Stimulated activated naive CD4-positive, alpha-beta T cell treated with Interleukin-2 at 50 U/mL for 16 hours (primary cell): ENCODE measurements at places on chromosomes 5 and 9.

DNA sequence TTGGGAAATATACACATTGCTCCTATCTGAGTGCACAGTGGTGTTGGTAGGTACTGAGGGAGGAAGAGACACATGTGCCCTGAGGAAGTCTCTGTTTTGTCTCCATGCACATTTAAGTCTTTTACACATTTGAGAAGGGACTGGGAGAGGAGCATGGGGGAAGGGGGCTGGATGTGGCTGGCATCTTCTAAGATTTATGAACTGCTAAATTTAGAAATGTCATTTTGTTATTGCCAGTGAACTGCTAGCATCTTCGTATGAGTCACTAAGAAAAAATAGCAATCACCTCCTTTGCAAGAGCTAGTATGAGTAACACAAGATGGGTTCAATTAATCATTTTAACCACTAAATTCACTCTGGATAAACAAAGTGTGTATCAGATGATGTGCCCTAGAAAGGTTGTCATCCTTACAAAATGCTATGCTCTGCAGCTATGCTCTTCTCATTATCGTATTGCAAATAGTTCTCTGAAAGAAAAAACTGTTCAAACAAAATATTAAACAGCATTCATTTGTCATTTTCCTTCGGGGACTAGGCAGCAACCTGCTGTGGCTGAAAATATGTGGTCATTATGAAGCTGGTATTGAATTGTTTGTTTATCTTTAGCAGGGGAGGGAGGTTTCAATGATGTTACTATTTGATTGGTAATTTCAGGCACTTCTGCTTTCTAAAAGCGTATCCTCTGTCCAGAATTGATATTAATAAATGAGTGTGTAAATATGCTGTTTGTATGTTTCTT is 236.5 kb downstream of the DMRTA1 start:
- no peak for DNase-seq

DNA sequence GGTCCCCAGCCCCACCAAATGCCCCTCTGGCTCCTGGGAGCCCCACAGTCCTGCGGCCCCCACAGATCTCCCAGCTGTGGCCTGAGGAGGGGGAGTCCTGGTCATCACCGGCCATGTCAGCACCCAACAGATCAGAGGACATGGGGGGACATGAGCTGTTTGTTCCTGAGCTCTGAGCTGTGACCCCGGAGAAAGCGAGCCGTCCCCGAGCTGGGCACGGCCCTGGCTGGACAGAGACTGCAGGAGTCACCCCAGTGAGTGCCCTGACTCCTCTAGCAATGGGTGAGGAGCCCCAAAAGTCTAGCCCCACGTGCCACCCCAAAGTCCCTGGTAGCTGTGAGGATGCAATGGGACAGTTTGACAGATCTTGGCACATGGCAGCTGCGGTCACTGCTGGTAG is 25.7 kb downstream of the CCDC187 start:
- no peak for DNase-seq

GRCh38 chr5:57032151-57032551 is 80.2 kb upstream of the MIER3 start:
- no peak for DNase-seq

GRCh38 chr5:18920966-18921365 is 1067.0 kb downstream of the CDH18 start:
- DNase-seq, result no peak

GRCh38 chr5:28046596-28046995 is 1008.2 kb upstream of the CDH9 start:
- DNase-seq, result no peak

GRCh38 chr5:54833590-54833989 is 151.8 kb downstream of the ESM1 start:
- DNase-seq, result no peak

- no peak for DNase-seq
Measured at GRCh38 chr5:180785121-180785781, 17.4 kb downstream of the MGAT1 start.

GRCh38 chr5:142971303-142972013 is 201.3 kb downstream of the ARHGAP26 start:
- no peak for DNase-seq

DNA sequence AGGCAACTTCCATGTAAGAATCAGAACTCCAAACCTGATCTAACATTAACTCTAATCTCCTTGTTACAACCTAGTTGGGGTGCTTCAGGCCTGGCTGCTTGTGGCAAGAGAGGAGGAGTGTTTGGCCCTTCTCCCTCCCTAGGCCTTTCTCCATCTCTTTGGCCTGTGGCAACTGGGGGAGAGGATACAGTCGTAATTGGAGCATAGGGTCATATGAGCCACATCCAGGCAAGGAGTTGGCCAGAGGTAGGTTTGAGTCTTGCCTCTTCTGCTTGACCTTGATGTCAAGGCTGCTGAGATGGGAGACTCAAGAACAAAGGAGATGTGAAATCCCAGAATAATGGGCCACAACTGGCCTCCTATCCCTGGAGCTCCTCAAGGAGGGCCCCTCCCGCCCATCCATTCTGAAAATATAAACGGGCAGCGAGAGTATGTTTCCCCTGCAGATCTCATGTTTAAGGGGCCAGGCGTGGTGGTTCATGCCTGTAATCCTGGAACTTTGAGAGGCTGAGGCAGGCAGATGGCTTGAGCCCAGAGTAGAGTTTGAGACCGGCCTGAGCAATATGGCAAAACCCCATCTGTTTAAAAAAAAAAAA is 59.3 kb upstream of the ANGPTL2 start:
- DNase-seq, result no peak

DNA sequence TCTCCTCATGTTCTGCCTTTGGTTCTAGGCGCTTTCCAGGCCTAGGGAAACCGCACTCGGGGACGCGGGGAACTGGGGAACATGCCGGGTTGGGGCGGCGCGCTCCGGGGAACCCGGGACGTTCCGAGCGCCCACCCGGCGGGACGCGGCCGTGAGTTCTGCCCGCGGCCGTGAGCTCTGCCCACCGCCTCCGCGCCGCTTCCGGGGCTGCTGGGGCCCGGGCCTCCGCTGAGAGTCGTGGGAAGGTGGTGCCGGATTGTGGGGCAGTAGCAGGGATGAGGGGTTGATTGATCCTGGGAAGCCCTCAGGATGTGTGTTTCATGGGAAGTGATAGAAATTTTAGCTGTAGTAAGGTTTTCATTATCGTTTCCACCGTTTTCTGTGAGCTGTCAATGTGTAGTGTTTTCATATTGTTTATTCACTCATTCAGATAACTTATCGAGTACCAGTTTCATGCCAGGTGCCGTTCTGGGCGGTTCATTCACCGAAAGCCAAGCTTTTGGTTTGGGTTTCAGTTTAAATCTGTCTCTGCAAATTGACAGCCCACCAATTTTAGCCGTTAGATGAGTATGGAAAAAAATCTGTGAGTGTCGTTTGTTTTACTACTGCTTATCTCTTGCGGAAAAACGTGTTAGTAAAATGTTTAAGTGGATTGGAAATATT is 657 bp downstream of the MTRR start:
- DNase-seq, result peak; percentile 38

GRCh38 chr5:29240379-29240778 is 1953.1 kb upstream of the CDH6 start:
- DNase-seq, result no peak

DNA sequence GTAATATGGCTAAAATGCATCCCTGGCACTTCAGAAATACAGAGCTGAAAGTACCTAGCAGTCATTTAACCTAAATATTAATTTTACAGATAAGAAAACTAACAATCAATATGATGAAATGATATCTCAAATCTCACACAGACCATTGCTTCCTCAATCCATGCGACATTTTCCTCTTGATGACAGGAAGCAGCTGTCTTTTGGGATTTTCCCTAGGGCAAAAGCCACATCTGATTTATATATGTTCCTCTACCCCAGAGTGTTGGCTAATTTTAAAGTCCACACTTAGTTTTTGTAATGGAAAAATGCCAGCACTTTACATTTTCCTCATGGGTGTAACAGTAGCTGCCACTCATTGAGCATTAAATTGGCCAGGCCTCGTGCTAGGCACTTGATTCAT is 47.7 kb upstream of the ITGA1 start:
- no peak for DNase-seq

- no peak for DNase-seq
Measured at GRCh38 chr9:93620041-93620506, 43.7 kb downstream of the PHF2 start.

DNA sequence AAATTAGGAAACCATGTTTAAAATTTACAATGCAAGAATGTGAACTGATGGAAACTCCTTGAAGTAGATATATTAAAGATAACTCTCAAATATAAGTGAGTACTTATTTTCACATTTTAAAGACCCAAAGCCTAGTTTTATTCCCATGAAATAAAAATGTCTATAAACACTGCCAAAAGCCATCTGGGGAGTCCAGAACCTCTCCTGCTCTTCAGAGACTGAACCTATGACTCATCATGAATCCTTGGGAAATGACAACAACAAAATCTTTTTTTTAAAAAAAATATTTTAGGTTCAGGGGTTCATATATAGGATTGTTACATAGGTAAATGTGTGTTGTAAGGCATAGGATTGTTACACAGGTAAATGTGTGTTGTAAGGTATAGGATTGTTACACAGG is 33.8 kb upstream of the FYB1 start:
- DNase-seq, result no peak

DNA sequence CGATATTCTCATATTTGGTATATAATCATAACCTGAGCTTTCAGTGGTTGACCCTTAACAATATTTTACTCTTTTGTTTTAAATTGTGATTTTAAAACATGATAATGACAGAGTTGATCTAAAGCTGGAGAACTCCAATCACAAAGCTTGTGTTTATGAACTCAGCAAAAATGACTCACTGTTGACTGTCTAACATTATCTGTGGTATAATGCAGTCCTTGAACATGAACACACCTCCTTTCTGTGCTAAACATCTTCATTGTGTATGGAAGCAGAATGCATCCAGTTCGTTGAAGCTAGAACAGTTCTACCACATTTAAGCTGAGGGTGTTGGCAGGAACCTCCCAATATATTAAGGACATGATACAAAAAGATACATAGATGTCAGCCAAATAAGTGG is 1030.2 kb upstream of the SEMA6A start:
- DNase-seq, result no peak

GRCh38 chr9:112119225-112120029 is 55.7 kb downstream of the SUSD1 start:
- no peak for DNase-seq
